ENCODE measurements at places on chromosomes 6 and 20. TPM values are rescaled to one million over a fixed set of nuclear protein-coding genes. Genes with fewer than 3 reads are reported as not detected.

DNA sequence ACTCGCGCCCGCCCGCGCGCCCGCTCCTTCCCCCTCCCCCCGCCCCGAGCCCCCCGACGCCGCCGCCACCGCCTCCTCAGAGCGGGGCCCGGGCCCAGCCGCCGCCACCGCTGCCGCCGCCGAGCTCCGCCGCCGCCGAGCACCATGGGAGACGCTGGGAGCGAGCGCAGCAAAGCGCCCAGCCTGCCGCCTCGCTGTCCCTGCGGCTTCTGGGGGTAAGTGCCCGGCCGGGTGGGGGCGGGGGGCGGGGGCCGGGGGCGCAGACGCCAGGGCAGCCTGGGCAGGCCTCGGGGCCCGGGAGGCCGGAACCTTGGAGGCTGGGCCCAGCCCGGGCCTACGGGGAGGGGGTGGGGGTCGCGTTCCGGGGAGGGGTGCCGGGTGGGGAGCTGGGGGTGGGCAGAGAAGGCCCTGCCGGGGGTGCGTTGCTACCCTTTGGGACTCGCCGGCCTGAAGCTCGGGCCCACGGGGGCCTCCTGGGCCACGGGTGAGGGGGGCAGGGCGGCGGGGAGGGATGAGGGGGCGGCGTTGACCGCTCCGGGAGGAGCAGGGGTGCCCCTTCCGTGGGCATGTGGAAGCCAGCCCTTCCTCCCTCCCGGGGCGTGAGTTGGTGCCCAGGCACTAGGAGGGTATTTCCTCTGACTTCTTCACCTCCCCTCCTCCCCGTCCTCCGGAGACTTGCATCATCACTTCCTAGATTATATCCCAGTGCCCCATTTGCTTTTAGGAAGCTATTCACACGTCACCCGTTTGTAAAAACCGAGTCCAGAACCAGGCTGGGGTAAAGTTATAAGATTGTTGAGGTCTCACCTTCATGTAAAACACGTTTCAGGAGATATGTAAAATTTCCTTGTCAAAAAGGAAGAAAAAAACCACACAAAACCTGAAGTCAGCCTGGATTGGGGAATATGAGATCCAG lies 533 bp downstream of the ZFAND3 start:
- DNase-seq, result peak; percentile 61

DNA sequence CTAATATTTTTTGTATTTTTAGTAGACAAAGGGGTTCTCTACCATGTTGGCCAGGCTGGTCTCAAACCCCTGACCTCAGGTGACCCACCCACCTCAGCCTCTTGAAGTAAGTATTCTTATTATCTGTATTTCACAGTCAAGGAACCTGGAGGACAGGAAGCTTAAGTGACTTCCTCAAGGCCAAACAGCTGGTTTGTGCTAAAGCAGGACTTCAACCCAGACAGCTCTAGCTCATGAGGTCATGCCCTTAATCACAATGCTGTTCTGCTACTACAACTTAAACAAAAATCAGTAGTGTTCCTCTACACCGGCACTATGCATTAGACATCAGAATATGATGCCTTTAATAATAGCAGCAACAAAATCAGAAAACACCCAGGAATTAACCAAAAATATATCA lies 168.9 kb downstream of the ADGB start:
- no peak for DNase-seq

GRCh38 chr6:162962093-162962492 lies 234.3 kb downstream of the PACRG start:
- no peak for DNase-seq

DNA sequence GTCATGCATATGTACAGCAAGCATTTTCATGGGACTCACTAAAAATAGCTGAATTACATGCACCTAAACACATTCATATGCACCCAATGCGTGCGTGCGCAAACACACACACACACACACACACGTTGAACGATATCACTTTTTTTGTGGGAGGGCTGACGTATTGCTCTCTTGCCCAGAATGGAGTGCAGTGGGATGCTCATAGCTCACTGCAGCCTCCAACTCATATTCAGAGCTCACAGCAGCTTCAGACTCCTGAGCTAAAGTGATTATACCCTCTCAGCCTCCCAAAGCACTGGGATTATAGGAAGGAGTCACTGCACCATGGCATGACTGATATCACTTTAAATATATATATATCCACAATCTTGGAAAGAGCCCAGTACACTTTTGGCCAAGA lies 620.4 kb upstream of the MANEA start:
- DNase-seq, result no peak

GRCh38 chr6:87700397-87701343 lies 1.4 kb downstream of the AKIRIN2 start:
- DNase-seq, result no peak

DNA sequence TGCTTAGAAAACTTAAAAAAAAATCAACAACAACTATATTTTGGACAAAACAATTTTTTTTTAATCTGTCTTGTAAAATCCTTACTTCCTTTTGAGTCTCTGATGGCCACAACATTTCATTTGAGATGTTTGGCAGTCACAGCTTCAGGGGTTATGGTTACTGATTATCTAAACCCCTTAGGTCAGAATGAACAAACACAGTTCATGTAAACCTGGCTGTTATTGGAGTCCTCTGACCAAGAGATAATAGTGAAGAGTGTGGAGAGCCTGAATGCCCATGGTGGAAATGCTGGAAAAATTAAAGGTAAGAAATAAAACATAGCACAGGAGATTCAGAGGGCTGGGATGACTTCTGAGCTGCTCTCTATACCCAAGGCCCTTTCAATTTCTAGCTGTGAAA lies 38.2 kb downstream of the TMX4 start:
- no peak for DNase-seq

DNA sequence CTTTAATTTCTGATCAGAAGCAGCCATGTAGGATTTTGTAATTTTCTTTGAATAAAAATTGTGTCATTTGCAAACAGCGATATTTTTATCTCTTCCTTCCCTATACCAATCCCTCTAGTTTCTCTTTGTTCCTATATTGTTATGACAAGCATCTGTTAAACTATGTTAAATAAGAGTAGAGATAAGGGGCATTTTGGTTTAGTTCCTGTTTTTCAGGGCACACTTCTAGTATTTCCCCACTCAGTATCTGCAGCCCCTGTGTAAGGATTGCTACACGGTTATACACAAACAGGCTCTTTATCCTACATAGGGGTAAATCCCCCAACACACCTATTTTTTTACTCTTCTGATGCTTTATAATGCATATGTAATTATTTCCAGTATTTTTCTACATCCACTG lies 42.1 kb downstream of the TRERF1 start:
- no peak for DNase-seq

DNA sequence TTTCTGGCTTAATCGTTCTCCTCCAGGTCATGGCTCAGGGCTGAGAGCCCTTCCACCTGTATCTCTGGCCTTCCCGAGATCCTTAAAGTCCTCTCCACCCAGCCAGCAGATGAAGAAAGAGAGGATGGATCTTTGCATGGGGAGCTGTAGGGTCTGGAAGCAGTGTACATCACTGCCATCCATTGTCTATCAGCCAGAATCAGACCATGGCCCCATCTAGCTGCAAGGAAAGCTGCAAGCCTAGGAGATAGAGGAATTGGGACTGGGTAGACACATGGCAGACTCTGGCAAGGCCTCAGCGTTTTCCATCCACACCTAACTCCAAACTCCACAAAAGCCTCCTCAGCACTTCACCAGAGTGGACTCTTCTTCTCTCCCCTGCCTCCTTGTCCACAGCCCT lies 113.8 kb upstream of the MAFB start:
- DNase-seq, result no peak

GRCh38 chr6:159493231-159493897 lies 199.7 kb downstream of the SOD2 start:
- DNase-seq, result no peak

GRCh38 chr20:25178563-25179438 lies 16.7 kb upstream of the ENTPD6 start:
- DNase-seq, result no peak

DNA sequence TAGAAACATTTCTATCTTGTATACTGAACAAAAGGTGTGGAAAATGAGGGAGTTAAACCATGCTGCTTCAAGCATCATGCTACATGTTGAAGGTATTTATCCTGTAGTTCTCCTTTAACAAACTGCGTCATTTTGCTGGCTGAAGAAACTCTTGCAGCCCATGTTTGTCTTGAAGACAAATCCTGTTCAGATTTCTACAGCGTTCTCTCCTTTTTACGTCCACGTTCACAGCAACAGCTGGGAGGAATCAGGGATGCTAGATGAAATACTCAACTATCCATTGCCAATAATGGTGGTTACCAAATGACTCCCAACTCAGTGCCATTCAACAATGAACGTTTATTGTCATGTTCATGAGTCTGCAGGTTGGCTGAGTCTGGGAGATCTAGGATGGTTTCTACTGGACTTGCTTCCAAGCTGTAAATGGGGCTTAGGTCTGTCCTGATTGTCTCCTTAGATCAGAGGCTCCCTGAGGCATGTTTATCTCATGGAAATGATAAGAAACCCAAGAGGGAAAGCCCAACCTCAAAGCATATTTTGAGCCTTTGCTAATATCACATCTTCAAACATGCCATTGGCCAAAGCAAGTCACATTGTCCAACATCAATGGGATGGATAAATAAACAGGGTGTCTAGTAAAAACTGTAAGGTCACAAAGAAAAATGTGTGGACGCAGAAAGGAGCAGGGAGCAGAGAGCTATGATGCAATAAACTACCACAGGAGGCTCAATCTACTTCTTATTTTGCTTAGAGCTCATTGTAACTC lies 2.7 kb upstream of the PLCB1 start:
- DNase-seq, result no peak

DNA sequence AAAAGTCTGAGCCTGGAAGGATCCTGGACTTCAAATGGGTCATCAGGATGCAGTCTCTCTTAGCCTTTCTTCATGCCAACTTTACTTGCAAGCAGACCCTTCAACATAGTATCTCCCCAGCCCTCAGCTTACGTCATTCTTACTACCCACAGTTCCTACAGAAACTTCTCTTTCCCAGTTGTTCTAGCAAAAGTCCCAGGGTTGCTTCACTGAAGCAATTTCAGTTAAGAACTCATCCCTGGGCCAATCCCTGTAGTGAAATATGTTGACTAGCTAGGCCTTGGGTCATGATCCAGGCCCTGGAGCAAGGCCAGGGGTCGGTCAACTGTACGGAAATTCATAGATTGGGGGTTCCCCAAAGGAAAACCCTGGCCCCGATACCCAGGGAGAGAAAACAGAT lies 8.6 kb upstream of the FAM83D start:
- no peak for DNase-seq

GRCh38 chr6:162625846-162626540 lies 101.6 kb downstream of the PRKN start:
- no peak for DNase-seq

- no peak for DNase-seq
Measured at GRCh38 chr6:157571269-157571668, 190.3 kb downstream of the ZDHHC14 start.

GRCh38 chr6:154318721-154319120 lies 37.9 kb downstream of the IPCEF1 start:
- no peak for DNase-seq

DNA sequence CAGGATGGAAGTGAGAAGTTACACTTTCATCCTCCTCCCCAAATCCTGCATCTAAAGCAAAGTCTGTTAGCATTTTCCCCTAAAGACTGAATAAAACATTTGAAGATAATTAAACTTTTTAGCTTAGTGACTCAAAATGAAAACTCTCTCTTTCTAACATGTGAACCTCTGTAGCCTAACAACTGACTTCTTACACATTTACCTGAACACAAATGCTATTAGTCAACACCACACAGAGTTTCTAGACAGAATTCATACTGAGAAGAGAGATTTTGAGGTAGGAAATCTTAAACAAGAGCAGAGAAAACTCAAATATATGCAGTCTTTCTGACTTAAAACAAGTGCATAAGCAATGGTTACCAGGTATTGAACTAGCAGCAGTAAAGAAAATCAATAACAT lies 149.9 kb upstream of the SMLR1 start:
- DNase-seq, result no peak

DNA sequence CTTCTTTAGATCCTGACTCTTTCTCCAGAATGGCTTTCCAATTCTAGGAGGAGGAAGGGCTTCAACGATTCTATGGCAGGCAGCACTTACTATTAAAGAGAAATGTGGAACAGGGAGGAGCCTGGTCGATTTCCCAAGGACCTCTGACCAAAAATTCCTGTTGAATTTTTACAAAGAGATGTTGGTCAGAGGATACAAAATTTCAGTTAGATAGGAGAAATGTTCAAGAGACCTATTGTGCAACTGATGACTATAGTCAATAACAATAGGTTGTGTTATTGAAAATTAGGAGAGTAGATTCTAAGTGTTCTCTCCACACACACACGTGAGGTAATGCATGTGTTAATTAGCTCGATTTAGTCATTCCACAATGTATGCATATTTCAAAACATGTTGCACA lies 130.1 kb upstream of the TNFAIP3 start:
- DNase-seq, result no peak

GRCh38 chr6:47817749-47818148 lies 35.9 kb downstream of the OPN5 start:
- no peak for DNase-seq

- no peak for DNase-seq
Measured at GRCh38 chr6:106685833-106686232, 56.5 kb downstream of the QRSL1 start.

DNA sequence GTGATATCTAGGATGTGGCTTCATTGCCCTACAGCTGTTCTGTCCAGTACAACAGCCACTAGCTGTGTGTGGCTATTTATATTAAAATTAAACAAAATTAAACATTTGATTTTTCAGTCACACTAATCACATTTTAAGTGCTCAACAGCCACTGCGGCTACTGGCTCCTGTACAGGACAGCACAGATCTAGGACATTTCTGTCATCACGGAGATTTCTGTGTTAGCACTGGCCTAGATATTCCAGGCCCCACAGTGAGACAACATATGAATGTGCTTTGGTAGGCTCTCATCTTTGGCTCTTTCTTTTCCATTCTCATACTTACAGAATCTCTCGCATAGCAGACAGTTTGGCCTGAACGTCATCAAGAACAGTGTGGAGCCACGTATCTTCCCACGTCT lies 48.4 kb upstream of the ZBTB24 start:
- no peak for DNase-seq

DNA sequence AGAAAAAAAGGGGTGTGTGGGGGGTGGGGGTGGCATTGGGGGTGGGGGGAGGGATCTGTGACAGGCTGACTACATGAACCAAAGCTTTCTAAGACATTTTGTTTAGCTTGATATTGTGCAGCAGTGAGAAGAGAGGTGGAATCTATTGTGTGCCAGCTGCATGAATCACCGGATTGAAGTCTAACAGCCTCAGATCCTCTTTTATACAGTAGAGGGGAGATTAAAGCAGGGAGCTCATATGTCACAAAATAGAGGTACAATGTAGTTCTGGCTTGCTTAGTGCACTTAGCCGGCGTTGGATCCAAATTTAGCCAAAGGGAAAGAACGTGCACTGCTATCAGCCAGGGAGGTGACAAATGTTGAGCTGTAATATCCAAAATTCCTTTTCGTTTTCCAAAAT lies 404.2 kb upstream of the CITED2 start:
- DNase-seq, result no peak

The GATA5 gene
- 18.1 TPM for total RNA-seq

The SYCP2 gene
- total RNA-seq, result 2.8 TPM

The ENPP5 gene
- 3.2 TPM for total RNA-seq

The EYS gene
- total RNA-seq, result not detected

The OR2B6 gene
- not detected for total RNA-seq

The GPR6 gene
- total RNA-seq, result not detected

The DEFB132 gene
- total RNA-seq, result not detected

The WFDC5 gene
- not detected for total RNA-seq

The HLA-DMB gene
- 10.6 TPM for total RNA-seq

The CAGE1 gene
- not detected for total RNA-seq

The NOX3 gene
- total RNA-seq, result not detected

The PPP1R14C gene
- 123 TPM for total RNA-seq

The ALDH8A1 gene
- 0.20 TPM for total RNA-seq

The PTPRT gene
- total RNA-seq, result 0.10 TPM

The ASIP gene
- 9.5 TPM for total RNA-seq
